ENCODE measurements at places on chromosomes 4 and X.

GRCh38 chr4:158833602-158834001 lies 64.8 kb downstream of the FNIP2 start:
- DNase-seq = no peak

- DNase-seq = no peak
Observed at GRCh38 chr4:43987331-43987944, 461.2 kb downstream of the KCTD8 start.

GRCh38 chr4:184246426-184246825 lies 28.8 kb upstream of the ENPP6 start:
- no peak for DNase-seq

DNA sequence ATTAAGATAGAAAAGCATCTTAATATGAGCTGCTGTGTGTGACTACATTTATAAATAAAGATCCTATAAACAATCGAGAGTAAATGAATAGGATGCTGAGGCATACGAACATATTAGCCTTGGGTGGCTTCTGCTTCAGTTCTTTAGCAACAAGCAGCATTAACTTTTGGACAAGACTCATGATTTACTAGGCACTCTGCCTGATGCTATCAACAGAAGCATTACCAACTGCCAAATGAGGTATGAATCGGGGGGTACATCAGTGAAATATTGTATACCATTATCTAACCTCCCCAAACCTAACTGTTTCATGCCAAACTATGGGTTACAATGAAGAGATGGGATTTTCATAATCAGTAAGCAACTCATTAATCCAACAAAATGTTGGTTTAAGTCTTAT lies 113.1 kb downstream of the RAB28 start:
- no peak for DNase-seq

DNA sequence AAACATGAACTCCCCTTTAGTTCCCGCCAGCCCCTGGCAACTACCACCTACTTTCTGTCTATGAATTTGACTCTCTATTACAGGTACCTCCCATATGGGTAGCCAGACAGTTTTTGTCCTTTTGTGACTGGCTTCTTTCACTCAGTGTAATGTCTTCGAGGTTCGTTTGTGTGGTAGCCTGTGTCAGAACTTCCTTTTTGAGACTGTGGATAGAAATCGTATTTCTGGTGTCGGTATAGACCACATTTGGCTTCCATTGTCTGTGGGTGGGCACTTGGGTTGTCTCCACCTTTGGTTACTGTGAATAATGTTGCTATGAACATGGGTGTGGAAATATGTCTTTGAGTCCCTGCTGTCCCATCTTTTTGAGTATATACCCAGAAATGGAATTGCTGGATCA lies 5.4 kb upstream of the CLDN34 start:
- DNase-seq = no peak

DNA sequence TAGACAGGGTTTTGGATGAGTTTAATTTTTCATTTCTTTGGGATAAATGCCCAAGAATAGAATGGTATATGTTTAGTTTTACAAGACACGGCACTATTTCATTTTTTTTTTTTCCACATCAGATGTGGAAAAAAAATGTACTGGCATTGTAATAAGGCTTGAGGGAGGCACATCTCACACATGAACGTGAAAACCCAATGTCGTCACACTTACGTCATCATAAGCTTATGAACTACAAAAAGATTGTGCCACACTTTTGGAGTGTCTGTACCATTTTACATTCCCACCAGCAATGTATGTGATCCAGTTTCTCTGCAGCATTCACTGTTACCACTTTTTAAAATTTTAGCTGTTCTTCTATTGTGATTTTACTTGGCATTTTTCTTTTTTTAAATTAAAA lies 74.2 kb downstream of the TAF1 start:
- DNase-seq = no peak

- DNase-seq = no peak
Observed at GRCh38 chrX:108199691-108200090, 108.1 kb downstream of the ATG4A start.

- peak; percentile 87 for DNase-seq
Observed at GRCh38 chrX:154308108-154308946, 12.7 kb downstream of the TKTL1 start.

GRCh38 chr4:151553874-151554273 lies 144.9 kb downstream of the FHIP1A start:
- DNase-seq = no peak

GRCh38 chr4:48687313-48688051 lies 92.6 kb downstream of the FRYL start:
- no peak for DNase-seq

DNA sequence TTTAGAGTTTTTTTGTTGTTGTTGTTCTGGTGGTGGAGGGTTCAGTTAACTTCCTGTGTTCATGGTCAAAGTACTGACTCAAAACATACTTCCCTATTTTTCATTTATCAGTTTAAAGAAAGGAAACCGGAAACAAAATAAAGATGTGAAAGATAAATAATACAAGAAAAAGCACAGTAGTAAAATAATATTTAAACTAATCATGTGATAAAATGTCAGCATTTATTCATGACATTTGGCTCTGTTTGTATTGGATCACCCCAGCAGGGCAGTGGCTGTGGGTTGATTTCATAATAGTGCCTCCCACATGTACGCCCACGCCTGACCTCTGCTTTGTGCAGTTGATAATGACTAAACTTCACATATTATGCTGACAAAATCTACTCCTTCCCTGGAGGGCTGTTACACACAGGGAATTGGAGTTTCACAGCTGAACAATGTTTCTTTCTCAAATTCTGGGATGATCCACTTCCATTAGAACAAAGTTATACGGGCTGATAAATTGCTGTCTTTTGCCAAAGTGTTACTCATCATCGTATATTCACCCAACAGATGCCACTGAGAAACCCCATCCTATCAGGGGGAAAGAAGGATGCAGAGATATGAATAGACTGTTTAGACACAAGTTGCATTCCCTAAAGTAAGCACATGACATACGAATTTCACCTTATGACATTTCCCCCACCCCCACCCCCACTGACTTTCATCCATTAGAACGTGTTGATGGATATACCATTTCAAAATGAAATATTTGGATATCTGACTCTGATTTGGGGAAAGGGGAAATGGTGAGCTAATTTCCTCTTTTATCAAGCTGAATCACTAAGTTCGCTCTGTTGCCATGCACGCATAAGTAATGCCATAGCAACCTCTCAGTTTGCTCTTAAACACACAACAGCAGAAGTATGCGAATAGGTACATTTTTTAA lies 48.3 kb downstream of the AMELX start:
- DNase-seq = no peak

- no peak for DNase-seq
Observed at GRCh38 chr4:155611501-155611900, 55.1 kb upstream of the GUCY1A1 start.

- no peak for DNase-seq
Observed at GRCh38 chr4:56050625-56051024, 101.9 kb downstream of the CEP135 start.

- DNase-seq = no peak
Observed at GRCh38 chr4:166006217-166006616, 133.2 kb downstream of the TLL1 start.

- DNase-seq = no peak
Observed at GRCh38 chr4:135838889-135839288, 1637.3 kb upstream of the PABPC4L start.

- DNase-seq = no peak
Observed at GRCh38 chrX:100494646-100495370, 84.7 kb upstream of the PCDH19 start.

DNA sequence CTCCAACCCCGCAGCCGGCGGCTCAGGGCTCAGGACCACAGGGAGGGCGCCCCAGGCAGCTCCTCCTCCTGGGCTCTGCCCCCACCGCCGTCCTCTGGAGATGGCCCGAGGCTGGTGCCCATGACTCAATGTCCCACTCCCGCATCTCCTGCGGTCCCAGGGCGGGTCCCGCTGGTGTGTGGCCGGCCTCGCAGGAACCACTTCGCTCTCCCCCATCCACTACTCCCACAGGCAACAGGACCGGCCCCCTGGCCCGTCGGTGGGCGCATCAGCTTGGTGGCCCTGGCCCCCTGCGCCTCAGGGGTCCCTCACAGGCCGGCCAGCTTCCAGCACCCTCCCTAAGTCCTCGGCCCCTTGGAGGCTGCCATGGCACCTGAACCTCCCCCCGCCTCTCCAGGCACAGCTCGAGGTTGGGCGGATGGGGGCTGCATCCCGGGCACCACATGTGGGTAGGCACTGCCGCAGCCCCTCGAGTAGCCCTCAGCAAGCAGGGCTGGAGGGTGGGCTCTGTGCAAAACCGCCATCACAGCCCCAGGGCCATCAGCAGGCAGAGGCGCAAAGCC lies 22.8 kb upstream of the SPON2 start:
- no peak for DNase-seq

DNA sequence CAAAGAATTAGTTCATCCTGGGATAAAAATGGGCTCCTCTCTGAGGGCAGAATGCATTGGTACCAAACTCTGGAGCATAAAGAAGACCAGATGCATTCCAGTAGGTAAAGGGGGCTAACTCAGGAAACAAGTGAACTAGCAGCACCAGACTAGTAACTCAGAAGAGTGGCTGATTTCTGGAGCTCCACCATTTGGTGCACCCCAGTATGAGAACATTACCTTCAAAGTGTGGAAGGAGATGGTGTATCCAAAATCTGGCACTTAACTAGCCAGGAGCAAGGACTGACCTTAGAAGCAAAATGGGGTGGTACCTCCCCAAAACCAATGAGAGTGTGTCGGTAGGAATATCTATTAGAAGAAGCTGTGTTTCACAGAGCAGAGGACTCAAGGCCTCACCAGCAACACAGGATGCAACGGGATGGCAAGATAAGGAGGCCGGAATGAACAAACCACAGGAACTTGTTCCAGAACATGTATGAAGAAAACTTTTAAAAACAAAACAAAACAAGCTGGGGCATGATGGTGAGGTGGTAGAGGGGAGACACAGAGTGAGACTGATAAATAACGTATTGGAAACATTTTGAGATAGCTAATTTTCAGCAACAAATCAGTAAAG lies 142.3 kb downstream of the INPP4B start:
- no peak for DNase-seq

DNA sequence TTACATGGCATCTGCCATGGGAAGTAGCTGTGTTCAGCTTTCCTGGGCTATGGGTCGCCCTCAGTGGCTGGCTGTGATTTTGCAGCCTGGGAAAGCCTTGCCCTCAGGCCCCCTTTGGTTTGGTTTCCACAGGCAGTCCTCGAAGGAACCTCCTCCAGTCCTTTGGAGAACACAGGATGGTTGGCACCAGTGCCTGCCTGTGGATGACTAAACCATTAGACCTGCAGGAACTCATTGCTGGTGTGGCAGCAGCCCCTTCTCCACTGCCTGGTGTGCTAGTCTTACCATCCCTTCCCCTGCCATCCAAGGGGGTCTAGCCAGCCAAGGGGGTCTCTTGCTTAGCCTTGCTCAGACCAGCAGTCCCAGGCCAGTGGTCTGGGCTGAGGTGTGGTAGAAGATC lies 71.4 kb upstream of the PJA1 start:
- no peak for DNase-seq

GRCh38 chr4:21991562-21991961 lies 43.0 kb upstream of the KCNIP4 start:
- no peak for DNase-seq

DNA sequence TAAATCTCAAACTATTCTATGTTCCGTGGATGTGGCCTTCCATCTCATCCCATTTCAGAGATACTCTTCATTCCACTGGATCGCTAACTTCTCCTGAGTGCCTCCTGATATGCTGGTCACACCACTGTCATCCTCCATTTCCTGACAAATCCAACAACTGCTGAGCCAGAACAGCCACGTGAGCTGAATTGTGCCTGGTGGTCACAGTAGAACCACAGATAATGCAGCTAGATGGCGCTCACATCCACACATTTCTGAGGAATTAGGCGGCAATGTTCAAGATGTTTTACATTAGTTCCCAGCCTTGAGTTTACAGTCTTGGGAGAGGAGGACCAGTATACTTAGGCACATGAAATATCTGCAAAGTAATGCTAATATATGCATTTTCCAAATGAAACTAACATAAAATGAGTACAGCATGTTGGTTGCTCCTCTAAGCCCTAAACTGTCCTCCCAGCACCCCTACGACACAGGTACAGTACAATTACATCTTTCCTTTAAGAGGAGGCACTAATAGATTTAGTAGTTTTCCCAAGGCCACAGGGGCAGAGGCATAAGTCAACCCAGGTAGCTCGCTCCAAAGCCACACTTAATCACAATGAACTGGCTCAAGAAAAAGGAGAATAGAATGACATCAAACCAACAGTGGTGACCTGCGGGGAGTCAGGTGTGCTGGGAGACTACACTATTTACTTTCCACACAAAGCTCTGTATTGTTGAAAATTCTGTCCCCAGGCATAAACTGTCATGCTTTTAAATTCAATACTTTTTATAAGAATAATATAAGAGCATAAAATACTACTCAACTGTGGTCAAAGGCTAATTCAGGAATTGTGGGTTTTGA lies 134.2 kb downstream of the CHIC2 start:
- DNase-seq = no peak

GRCh38 chrX:74421036-74421739 lies at the start of gene SLC16A2:
TSS of gene SLC16A2 (plus strand) at chrX:74421493. CDS start at chrX:74421638, 145 bp downstream.
- DNase-seq = peak; percentile 80

- DNase-seq = no peak
Observed at GRCh38 chr4:139961344-139961946, 192.5 kb downstream of the MAML3 start.

DNA sequence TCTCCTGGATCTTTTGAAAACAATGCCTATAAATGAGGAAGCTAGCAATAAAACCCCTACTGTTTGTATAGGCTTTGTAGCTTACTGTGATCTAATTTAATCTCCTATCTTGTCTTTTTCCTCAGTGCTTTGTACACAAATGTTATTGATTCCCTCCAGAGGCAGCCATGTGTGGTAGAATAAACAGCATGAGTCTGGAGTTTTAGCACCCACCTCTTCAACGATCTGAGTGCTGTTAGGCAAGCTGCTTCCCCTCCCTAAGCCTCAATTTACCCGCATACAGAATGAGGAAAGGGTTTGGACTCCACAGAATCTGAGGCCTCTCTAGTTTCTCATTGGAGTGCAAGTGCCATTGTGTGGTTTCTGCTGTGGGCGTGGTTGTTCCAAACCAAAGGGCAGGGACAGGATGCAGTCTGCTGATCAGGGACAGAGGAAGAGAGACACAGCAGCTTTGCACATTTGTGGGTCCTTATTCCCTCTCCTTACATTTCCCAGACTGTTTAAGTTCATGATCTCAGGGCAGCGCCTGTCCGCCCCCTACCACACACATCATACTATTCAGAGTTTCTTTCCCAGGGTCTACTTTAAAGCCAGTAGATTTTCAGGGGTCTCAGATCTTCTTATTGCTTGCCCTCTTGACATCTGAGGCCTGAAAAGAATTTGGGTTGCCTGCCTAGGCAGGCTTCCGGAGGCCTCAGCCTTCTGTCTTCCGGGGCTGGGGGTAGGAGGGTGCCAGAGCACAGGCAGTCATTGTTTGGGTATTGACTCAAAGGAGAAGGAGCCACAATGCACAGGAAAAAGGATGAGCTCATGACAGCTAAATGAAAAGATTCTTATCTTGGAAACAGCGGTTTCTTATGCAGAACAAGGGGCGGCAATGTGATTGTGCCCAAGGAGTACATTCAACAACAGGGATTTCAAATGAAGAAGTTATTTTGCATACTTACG lies 114.9 kb upstream of the TEX13D start:
- peak; percentile 82 for DNase-seq

DNA sequence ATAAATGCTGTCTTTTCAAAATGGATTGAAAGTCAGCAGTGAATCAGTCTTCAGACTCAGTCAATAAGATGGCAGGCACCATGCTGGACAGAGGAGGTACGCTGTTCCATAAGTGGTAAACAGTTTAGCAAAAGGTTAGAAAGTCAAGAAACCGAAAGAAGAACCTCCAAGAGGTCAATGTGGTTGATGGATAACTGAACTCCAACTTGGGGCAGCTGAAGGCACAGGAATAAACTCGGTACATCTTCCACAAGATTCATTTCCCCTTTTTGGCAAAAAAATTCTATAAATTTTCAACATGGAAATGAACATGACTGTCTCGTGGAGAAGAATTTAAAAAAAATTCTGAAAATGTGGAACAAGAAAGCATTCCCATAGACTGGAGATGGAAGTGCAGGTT lies 18.4 kb upstream of the SEL1L3 start:
- DNase-seq = no peak
